ENCODE measurements at places on chromosomes 1 and 21. TPM values are rescaled to one million over a fixed set of nuclear protein-coding genes. Genes with fewer than 3 reads are reported as not detected.

DNA sequence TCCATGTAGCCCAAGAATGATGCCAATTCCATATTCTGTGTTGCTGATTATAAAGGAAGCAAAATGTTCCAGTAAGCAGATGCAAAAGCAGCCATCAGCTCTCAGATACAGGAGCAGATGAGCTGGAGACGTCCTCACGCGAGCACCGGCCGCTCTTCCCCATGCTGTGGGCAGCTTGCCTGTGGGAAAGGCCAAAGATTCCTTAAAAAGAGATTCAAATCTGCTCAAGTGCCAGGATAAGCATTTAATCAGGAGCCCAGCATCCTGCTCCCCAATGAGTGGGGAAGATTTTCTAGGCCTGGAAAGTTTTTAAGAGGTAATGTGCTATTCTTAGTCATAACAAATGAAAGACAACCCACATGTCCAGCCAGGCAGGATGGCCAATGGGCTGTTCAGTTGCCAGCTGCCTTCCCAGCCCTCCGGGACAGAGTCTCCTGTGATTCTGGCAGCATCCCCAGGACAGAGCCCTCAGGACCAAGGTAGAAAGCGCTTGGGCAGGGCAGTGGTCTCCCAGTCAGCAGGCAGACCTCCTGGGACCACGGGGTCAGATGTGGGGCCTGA, 108.2 kb upstream of the TMPRSS2 start:
- H3K4me3 ChIP-seq, result no peak overlapping the region
- DNase-seq, result no peak
- no peaks in the 10 kb centered on the region for H3K36me3 ChIP-seq
- no peaks in the 10 kb centered on the region for H3K4me1 ChIP-seq
- no peak overlapping the region for H3K27ac ChIP-seq
- peaks cover 2% of the 10 kb centered on the region for H3K27me3 ChIP-seq

DNA sequence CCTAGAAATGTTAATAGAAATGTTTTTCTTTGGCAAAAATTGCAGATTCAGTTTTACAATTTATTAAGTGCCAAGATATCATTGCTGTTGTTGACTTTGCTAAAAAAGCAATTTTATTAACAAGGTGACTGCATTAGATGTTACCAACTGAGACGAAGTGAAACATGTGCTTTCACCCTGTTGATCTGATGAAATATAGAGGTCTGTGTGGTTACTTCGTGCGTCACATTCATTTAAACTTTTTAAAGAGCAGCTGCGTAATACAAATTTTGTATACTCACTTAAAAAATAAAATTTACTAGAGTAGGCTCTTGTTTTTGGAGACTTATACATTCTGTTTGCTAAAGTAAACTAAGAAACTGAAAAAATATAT, 465.7 kb downstream of the USP25 start:
- peak overlapping the region; percentile 92 for H3K27ac ChIP-seq
- peaks cover 33% of the 10 kb centered on the region for H3K4me1 ChIP-seq
- H3K4me3 ChIP-seq, result peak overlapping the region; percentile 94
- no peaks in the 10 kb centered on the region for H3K27me3 ChIP-seq
- H3K36me3 ChIP-seq, result no peaks in the 10 kb centered on the region
- peak; percentile 57 for DNase-seq

DNA sequence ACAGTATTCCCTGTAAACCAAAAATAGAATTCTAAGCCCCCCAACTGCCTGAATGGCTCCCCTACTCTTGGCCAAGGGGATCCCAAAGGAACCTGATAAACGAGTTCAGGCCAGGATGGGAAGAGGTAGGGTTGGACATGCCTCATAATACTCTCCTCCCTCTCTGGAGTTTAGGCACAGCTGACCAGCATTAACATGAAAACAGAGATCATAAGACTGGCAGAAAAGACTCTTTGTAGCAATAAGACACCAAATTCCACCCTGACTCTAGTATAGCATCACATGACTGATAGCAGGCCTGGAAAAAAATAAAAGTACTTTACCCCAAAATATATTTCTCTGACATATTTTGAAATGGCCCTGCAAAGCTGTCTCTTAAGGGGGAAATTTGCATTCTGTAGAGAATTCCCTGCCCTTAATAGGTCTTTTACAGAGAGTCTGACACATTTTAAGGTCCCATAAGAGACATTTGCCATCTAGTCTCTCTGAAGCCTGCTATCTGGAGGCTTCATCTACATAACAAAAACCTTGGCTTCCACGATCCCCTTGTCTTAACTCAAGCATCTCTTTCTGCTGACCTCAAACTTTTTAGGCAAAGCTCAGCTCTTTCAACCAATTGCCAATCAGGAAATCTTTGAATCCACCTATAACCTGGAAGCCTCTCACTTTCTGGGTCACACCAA, 55.9 kb downstream of the SIK1 start:
- H3K4me1 ChIP-seq, result no peaks in the 10 kb centered on the region
- no peak overlapping the region for H3K4me3 ChIP-seq
- peaks cover 1% of the 10 kb centered on the region for H3K27me3 ChIP-seq
- no peaks in the 10 kb centered on the region for H3K36me3 ChIP-seq
- no peak for DNase-seq
- no peak overlapping the region for H3K27ac ChIP-seq

DNA sequence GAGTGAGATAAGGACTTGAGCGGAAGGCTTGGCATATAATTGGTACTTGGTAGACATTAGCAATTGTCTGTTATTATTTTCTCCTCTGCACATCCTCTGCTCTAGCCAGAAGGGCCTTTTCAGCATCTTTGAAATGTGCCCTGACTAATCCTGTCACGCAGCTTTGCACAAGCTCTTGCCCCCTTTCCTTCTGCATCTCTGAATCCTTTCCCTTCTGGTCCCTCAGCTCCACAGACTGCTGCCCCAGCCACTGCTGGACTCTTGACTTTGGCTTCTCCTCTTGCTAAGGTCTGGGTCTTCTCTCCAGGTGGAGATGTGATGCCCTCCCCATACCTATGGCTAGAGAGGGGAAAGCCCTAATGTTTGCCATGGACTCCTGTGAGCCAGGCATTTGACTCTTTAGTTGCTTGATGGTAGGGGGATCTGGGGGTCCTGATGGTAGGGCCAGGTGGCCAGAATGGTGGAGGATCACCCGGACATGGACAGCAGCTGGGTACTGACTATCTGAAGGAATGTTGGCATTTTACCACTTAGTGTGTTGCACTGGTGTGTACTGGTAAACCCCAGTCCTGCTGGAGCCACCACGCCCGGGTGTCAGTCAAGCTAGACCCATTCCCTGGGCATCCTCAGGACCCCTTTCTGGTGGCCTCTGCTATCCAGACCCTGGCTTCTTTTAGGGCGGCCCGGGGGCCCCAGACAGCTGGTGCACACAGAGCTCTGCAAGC, 4.4 kb downstream of the HPCA start:
- H3K4me3 ChIP-seq, result no peak overlapping the region
- no peaks in the 10 kb centered on the region for H3K36me3 ChIP-seq
- DNase-seq, result no peak
- H3K27me3 ChIP-seq, result peaks cover 19% of the 10 kb centered on the region
- no peak overlapping the region for H3K27ac ChIP-seq

GRCh38 chr1:36321119-36321951, 2.1 kb downstream of the EVA1B start:
- no peaks in the 10 kb centered on the region for H3K36me3 ChIP-seq
- DNase-seq, result no peak
- no peak overlapping the region for H3K4me3 ChIP-seq
- no peaks in the 10 kb centered on the region for H3K27me3 ChIP-seq
- H3K27ac ChIP-seq, result no peak overlapping the region
- H3K4me1 ChIP-seq, result peaks cover 13% of the 10 kb centered on the region

ARHGAP30 gene
- total RNA-seq, result not detected

DNA sequence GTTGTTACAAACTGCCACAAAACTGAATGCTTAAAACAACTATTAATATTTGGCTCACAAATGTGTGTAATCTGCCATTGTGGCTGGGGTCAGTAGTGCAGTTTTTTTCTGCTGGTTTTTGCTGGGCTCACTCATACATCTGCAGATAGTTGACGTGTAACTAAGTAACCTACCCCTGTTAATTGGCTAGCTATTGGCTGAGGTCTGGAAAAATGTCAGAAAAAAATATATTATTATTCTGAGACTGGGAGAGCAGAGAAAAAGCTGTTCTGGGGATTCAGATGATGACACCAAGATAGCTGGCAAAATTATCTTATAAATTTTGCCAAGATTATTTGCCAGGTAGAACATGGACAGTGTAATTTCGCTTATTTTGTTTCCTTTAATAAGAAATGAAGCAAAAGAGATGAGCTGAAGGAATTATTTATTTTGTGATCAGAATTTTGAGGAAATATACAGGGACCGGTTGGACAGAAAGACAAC, 616.1 kb upstream of the ADAMTS5 start:
- no peak for DNase-seq
- H3K27ac ChIP-seq, result no peak overlapping the region
- H3K27me3 ChIP-seq, result no peaks in the 10 kb centered on the region
- H3K4me1 ChIP-seq, result no peaks in the 10 kb centered on the region
- H3K4me3 ChIP-seq, result no peak overlapping the region
- no peaks in the 10 kb centered on the region for H3K36me3 ChIP-seq

MR1 gene
- total RNA-seq, result 1.1 TPM

THEM4 gene
- total RNA-seq, result 24.9 TPM

GPR157 gene
- 5.2 TPM for total RNA-seq

LINGO4 gene
- not detected for total RNA-seq

GRCh38 chr1:39899611-39900538, 1.8 kb downstream of the MYCL start:
- no peaks in the 10 kb centered on the region for H3K36me3 ChIP-seq
- peaks cover 14% of the 10 kb centered on the region for H3K4me1 ChIP-seq
- DNase-seq, result no peak
- no peak overlapping the region for H3K4me3 ChIP-seq
- H3K27ac ChIP-seq, result no peak overlapping the region

OPRD1 gene
- not detected for total RNA-seq

DNA sequence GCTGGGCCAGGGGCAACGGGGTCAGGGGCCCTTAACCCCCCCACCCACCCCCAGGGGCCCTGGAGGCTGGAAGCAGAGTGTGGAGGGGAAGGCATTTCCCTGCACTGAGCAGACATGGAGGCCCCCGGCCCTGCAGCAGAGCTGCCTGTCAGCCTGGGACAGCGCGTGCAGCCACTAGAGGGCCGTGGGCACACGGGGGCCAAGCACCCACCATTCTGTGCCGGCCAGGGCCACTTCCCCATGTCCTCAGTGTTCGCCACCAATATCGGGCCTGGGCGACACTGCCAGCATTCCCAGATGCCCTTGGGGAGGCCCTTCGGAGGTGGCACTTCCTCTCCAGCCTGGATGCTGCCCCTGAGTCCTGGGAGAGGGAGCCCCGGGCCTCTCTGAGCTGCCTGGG, 23.2 kb upstream of the ARHGEF16 start:
- H3K36me3 ChIP-seq, result no peaks in the 10 kb centered on the region
- no peak for DNase-seq
- no peaks in the 10 kb centered on the region for H3K4me1 ChIP-seq
- H3K4me3 ChIP-seq, result no peak overlapping the region
- H3K27ac ChIP-seq, result no peak overlapping the region

DNA sequence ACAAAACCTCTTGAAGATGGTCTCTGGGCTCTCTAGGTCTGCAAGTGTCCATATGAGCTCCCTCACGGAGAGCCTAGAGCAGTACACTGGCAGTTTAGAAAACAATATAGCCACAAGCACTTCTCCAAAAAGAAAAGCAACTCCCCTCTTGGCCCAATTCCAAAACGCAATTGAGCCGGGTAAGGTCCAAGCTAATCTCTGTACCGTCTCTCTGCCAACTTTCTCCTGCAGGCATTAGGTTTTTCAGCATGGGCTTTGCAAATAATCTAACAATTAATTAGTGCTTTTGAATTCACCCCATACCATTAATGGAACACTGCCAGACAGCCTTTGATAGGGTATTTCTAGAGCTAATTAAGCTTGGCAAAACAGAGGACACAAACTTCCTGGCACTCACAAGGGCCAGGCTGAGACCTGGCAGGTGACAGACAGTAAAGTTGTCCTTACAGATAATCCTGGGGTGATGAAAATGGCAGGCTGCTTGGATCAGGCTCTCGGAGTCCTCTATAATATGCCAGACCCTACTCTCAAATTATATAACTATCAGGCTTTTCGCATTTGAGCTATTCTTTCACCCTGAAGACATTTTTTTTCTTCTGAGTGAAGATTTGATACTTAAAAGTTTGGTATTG, 39.8 kb downstream of the TGFBR3 start:
- H3K4me3 ChIP-seq, result no peak overlapping the region
- peak; percentile 48 for DNase-seq
- H3K27me3 ChIP-seq, result no peaks in the 10 kb centered on the region
- peaks cover 15% of the 10 kb centered on the region for H3K4me1 ChIP-seq

DNA sequence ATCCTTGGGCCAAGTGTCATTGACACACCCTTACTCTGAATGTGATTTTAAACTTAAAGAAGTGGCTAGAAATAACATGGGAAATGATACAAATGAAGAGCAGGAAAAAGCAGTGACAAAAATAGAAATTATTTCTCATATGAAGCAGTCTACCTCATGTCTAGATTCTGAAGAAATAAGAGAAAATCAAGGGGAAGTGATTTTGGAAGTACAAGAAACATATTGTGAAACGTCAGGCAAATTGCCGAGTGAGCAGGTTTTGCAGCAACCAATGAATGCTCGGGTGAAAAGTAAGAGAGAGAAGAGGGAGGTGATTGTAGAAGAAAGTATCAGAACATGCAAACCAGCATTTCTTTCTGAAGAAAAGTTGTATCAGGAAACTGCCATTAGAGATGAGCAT, 130.7 kb downstream of the MACF1 start:
- H3K27me3 ChIP-seq, result no peaks in the 10 kb centered on the region
- DNase-seq, result no peak
- H3K36me3 ChIP-seq, result peaks cover 27% of the 10 kb centered on the region
- H3K27ac ChIP-seq, result no peak overlapping the region

GRCh38 chr21:45259206-45259840, 28.4 kb downstream of the POFUT2 start:
- H3K27ac ChIP-seq, result no peak overlapping the region
- H3K36me3 ChIP-seq, result peaks cover 9% of the 10 kb centered on the region
- H3K4me3 ChIP-seq, result no peak overlapping the region
- DNase-seq, result no peak
- no peaks in the 10 kb centered on the region for H3K27me3 ChIP-seq

GRCh38 chr1:78070758-78071157, 25.0 kb downstream of the GIPC2 start:
- H3K27ac ChIP-seq, result peak overlapping the region; percentile 48
- peak; percentile 87 for DNase-seq
- H3K4me3 ChIP-seq, result no peak overlapping the region
- H3K4me1 ChIP-seq, result peaks cover 54% of the 10 kb centered on the region
- no peaks in the 10 kb centered on the region for H3K36me3 ChIP-seq
- H3K27me3 ChIP-seq, result no peaks in the 10 kb centered on the region
